ENCODE measurements at places on chromosomes 7 and 10.

DNA sequence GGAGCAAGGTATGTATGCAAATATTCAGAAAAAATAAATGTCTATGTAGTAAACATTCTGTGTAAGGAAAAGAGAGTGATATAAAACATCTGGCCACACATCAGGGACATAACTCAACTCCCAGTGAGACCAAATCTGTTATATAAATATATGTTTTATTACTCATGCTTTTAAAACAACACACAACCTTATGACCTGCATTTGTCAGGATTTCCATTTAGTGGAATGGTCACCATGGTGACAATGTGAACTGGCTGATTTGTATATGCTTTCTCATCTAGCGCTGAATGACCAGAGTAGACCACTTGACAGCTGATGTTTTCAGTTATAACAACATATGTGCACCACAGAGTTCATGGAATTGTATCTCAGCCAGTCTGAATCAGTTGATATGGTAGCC, 551.7 kb downstream of the HTR7 start:
- DNase-seq, result peak; percentile 95

DNA sequence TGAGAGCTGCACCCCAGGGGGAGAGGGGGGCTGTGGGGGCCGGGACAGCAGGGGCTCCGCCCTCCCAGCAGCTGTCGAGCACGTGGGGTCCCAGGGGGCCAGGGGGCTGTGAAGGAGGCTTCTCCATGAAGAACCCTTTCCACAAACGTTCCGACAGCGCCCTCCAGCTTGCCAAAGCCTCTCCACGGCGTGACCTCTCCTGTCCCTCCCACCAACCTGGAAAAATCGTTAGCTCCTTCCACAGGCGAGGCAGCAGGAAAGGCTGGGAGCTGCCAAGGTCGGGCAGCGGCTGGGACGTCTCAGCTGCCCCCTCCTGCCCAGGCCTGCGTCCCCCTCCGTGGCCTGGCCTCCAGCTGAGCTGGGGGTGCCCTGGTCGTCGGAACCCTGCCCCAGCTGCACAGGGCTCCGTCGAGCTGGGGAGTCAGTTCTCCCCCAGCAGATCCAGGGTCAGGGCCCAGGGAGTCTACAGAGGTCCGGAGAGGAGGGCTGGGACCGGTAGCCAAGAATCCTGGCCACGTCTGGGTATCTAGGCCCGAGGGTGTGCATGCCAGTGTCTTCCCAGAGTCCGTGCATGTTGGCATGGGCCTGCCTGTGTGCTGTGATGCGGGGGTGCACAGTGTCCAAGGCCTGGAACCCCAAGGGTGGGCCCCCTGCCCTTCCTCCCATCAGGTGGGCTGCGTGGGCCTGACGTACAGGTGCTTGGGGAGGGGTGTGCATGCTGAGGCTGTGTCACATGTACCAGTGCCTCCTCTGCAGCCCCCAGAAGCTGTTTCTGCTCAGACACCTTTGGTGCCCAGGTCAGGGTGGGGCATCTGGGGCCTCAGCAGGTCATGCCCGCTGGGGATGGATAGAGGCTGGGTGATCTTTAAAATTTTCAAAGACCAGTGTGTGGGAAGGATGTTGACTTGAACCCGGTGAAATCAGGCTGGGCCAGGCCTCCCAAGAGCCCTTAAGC, 66.5 kb downstream of the UNCX start:
- DNase-seq, result no peak

DNA sequence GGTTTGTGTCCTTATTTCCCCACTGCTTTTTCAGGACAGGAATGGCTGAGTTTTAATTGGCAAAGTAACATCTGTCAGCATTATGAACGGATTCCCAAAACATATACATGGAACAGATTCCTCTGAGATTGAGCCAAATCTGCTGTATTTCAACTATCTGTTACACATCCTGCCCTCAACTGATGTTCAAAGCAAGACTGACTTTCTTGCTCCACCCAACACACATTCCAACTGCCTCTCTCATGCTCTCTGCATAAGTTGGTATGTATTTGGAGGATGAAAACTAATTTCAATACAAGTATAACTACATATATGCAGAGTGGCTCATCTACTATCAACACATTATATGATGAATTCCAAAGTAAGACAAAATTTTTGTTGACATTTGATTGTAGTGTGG, 342.2 kb downstream of the GATA3 start:
- no peak for DNase-seq

GRCh38 chr10:4075443-4075842, 290.4 kb upstream of the KLF6 start:
- DNase-seq, result no peak

All from HCEC 1CT (cell line).